ENCODE measurements at places on chromosomes 3 and 15.
A peak's percentile ranks its signal among the peaks of the same experiment; 100 is the strongest.

DNA sequence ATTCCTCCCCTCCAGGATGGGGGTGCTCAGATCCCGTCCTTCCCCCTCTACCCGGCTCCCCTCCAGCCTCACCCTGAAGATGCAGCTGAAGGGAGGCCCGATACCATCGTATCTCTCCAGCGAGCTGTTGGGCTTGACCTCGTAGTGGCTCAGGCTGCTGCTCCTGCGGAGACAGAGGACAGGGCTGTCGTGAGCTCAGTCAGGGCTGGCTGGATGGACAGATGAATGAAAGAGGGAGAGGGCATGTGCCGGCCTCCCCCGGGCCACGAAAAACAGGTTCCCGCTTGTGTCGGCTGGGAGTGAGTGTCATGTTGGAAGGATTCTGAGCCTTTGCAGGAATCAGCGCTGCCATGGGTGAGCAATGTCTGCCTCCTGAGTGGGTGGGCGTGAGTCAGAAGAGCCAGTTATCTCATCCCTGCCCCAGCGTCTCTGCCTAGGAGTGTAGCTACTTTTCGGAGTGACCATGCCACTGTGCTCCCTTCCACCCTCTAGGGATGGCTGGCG is 35.2 kb downstream of the FEM1B start:
- peak; percentile 14 for DNase-seq

DNA sequence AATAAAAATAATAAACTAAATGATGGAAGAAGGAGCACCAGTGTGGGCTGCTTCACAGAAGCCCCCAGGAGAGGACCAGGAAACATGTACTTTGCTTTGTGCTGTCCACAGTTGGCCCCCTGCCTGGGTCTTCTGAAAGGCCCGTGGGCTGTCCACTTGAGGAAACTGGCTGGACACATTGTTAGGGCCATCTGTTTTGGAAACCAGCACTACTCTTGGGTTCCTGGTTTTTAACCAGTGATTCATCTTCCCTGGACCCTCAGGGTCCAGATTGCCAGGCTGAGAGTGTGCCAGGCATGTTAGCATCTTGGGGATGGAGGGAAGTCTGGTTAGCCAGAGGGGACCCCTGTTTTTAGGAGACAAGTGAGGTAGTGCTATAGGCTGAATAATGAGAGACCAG is 297.2 kb upstream of the C2CD4B start:
- DNase-seq = no peak

- DNase-seq = no peak
Observed at GRCh38 chr3:113552851-113553250, 20.5 kb downstream of the SIDT1 start.

GRCh38 chr15:40281801-40282146 is 1.1 kb downstream of the ANKRD63 start:
- DNase-seq = no peak

GRCh38 chr3:141164852-141165251 is 66.8 kb upstream of the PXYLP1 start:
- no peak for DNase-seq

DNA sequence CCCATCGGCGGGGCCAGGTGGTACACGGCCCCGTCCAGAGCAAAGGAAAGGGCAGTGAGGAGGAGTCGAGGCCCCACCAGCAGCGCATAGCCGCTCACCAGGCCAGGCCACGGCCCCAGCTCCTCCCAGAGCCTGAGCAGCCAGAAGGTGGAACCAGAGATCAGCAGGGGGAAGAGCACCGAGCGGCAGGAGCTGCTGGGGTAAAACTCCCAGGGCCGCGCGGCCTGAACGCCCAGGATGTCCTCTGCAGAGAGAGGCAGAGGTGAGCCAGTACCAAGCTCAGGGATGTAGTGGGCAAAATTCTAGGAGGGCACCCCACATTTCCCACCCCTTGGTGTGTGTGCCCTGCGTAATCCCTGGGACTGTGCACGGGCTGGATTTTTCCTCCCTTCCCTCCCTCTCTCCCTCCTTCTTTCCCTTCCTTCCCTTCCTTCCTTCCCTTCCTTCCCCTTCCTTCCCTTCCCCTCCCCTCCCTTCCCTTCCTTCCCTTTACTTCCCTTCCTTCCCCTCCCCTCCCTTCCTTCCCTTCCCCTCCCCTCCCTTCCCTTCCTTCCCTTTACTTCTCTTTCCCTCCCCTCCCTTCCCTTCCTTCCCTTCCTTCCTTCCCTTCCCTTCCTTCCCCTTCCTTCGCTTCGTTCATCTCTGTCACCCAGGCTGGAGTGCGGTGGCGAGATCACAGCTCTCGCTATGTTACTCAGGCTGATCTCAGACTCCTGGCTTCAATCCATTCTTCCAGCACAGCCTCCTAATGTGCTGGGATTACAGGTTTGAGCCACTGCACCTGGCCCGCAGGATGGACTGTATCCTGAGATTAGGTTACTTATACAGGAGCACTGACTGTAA is 6.3 kb upstream of the NCBP2 start:
- DNase-seq = no peak

GRCh38 chr15:51130344-51130743 is 35.6 kb upstream of the TNFAIP8L3 start:
- no peak for DNase-seq

- no peak for DNase-seq
Observed at GRCh38 chr3:156456771-156457224, 98.1 kb downstream of the SSR3 start.

DNA sequence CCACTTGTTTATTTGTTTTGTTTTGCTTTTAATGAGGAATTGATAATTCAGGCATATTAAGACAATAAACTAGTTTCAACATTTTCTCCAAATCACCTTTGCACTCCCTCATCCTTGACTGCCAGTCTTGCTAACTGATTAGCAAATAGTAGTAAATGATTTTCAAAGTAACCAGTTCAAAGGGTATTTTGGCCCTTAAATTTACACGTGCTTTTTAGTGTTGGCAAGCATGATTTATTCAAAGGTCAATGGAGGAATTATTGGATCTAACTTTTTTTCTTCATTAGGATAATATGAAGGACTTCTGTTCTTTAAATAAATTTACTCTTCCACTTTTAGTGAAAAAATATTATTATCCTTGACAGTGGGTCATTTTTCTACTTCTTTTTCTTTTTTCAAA is 53.8 kb downstream of the BCHE start:
- no peak for DNase-seq

GRCh38 chr3:140056047-140056446 is 121.1 kb downstream of the CLSTN2 start:
- DNase-seq = no peak

DNA sequence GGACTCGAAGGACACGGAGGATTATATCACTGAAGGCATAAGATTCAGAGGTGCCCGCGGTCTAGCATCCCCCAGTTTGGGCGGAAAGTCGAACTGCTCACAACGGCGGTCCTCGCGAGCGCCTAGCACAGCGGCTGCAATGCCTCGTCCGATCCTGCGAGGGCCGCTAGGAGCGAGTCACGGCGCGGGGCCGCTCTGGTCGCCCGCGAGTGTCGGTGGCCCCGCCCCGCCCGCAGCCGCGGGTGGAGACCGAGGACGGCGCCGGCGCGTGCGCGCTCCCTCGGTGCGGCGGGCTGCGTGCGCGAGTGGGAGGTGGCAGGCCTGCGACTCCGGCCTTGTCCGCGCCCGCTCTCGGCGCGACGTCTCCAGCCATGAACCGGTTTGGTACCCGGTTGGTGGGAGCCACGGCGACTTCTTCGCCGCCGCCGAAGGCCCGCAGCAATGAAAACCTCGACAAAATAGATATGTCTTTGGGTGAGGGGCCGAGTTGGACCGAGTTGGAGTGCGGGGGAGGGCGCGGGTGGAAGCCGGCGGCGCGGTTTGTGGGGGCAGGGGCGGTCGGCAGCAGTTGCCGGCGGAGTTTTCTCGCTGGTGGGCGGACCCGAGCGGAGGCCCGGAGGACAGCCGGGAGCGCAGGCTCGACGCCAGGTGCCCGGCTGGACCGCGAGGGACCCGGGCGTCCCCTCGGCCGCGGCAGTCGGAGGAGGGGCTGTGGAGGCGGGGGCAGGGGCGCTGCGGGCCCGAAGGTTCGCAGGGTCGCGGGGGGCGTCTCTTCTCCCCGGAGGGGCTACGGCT is at the start of gene FYTTD1:
Gene FYTTD1, plus strand, starts transcription at position 283 of the 795 bp plus-strand sequence. Its CDS starts 89 bp downstream, at position 372.
- peak; percentile 95 for DNase-seq

DNA sequence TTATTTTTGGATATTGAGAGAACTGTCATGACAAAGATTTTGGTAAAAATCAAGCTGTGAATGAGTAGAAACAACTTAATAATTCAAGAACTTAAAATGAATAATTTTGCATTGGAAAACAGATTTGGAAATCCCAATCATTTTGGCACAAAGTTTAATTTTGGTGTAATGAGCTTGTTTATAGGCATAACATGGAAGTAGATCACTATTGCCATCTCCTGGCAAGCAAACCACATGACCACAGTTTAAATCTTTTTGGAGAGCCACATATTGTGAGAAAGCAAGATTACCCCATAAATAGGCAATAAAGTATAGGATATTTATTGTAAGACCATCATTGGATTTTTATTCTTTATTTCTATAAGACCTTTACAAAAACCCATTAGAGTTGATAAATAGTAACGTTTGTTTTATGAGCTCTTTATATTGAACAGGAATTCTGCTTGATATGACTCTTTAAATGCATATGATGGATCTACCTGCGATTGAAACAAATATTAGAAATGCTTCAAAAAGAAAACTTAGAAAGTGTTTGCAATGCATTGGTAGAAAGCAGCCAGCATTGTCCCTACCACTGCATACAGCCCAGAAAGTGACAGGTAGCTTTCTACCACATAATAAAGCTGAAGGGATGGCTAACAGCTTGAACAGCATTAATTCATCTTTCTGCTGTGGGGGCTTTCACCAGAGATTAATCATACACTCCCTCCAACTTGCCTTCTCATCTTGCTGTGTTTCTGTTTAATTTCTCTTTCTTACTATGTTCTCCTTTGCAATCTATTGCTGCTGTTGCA is 766.8 kb downstream of the TBL1XR1 start:
- DNase-seq = no peak

DNA sequence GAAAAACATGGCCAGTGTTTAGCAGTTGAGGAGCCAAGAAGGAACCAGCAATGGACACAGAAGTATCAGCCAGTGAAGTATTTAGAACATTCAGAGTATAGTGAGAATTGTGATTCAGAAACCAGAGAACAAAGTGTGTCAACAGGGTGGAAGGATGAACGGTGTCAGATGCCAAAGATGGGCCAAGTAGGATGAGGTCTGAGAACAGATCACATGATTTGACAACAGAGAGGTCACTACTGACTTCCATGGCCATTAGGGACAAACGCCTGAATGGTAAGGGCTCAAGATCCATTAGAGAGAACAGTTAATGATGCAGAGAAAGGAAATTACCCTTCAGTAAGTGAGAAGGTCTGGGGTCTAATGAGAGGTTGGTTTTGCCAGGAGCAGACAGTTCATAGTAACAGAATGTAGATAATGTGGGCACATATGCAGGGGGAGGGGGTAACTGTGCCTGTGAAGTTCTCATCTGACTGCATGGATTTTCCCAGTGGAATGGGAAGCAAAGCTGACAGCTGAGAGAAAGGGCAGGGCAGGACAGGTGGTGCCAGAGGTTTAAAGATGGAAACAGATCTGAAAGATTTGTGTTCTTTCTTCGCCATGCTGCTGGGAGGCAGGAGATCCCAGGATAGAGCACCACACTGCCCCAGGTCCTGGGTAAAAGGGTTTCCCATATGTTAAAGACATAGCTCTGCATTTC is 4.8 kb upstream of the ACAD9 start:
- no peak for DNase-seq

- DNase-seq = peak; percentile 44
Observed at GRCh38 chr3:122415104-122415744, 638 bp downstream of the WDR5B start.

- no peak for DNase-seq
Observed at GRCh38 chr3:42213417-42213816, 52.6 kb downstream of the CCK start.

DNA sequence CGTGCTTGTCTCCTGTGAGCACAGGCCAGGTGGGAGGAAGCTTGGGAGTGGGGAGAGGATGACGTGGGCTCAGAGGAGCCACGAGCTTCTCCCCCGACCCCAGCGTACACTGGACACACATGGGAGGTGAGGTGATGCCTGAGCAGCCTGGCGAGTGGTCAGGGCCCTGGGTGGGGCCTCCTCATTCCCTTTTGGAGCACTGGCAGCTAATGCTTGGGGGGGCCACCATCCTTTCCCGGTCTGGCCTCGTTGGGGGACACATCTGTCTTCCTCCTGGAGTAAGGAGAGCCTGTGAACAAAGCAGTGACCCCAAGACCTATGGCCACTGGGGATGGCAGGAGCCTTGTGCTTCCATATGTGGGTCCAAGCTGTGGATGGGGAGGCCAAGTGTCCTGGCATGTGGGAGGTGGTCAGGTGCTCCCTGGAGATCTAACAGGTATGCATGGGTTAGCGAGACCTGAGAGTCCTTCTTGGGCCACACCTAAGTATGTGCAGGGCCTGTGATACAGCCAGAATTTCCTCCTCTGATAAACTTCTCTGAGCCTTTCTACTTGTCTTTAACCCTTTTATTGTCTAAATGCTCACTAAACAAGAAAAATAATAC is 9.5 kb downstream of the KLF13 start:
- no peak for DNase-seq

GRCh38 chr3:34090876-34091275 is 292.4 kb downstream of the PDCD6IP start:
- no peak for DNase-seq

- DNase-seq = peak; percentile 81
Observed at GRCh38 chr3:73624017-73624820, 522 bp downstream of the PDZRN3 start.

DNA sequence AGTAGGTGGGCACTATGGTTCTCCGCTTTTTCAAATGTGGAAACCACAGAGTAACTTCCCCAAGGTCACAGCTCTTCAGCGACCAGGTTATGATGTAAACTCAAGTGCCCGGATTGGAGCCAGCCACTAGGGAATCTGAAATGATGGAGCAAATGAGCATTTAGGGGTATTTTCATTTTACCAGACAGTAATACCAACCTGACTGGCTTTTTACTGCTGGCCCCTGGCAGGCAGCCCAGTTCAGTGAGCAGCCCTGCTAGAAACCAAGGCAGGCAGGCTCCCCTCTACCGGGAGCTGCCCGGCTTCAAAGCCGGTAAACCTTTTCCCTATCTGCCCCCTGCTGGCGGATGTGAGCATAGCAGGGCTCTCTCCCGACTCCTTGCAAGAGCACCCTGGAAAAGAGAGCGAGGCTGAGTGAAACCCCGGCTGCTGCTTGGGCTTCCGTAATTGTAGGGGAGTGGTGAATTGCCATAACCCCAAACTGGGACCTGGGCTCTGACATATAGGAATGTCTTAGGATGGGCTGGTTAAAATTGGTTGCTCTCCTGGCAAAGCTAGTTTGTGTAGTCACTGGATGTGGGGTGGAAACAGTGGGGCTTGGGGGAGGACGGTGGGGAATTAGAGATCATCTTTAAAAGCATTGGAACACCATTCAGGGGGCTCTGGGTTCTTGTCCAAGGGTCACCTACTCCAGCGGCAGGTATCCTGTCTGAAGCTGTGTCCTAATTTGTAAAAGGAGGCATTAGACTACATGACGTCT is 98.0 kb upstream of the TNFAIP8L3 start:
- DNase-seq = peak; percentile 91

GRCh38 chr3:71906976-71907375 is 122.0 kb upstream of the PROK2 start:
- DNase-seq = no peak

GRCh38 chr3:124747111-124747981 is 17.1 kb downstream of the UMPS start:
- no peak for DNase-seq

GRCh38 chr3:99163314-99163713 is 261.8 kb upstream of the DCBLD2 start:
- no peak for DNase-seq

GRCh38 chr3:139774560-139775302 is 97.0 kb upstream of the NMNAT3 start:
- peak; percentile 66 for DNase-seq

All from right hindlimb (tissue), 1 donor.